ENCODE measurements at places on chromosomes 5 and 9. TPM values are rescaled to one million over a fixed set of nuclear protein-coding genes. Genes with fewer than 3 reads are reported as not detected.

- no peak for DNase-seq
Measured at GRCh38 chr5:118095115-118095514, 893.2 kb downstream of the DTWD2 start.

DNA sequence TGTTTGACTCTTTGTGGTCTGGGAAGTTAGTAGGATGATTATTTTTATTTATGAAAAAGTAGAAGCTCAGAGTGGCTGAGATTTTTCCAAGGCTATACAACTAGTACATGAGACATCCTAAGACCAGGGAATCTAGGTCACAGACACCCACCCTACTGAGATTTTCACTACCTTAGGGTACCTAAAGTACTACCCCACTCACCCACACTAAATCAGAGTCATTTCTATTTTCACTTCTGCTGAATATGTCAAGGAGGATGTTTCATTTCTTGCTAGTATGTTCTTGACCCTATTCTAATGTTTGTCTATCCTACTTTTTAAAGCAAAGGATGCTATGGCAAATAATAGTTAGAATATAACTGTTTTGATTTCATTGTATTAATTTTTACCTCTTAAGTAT lies 206.0 kb downstream of the ATP10B start:
- DNase-seq, result no peak

DNA sequence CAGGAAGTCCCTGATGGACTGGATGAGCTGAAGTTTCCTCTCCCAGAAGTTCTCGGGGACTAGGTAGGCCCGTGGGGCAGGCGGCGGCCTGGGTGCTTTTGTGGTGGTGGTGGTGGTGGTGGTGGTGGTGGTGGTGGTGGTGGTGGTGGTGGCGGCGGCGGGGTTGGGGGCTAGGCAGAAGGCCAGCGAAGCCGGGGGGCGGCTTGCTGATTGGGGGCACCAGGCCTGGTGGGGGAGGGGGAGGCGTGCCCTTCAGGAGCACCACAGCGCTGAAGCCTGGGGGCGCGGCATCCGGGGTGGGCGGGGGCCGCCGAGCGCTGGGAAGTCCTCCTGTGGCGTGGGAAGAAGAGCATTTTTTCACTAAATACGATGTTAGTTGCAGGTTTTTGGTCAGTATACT lies 26.9 kb downstream of the SPATA31C1 start:
- DNase-seq, result no peak

DNA sequence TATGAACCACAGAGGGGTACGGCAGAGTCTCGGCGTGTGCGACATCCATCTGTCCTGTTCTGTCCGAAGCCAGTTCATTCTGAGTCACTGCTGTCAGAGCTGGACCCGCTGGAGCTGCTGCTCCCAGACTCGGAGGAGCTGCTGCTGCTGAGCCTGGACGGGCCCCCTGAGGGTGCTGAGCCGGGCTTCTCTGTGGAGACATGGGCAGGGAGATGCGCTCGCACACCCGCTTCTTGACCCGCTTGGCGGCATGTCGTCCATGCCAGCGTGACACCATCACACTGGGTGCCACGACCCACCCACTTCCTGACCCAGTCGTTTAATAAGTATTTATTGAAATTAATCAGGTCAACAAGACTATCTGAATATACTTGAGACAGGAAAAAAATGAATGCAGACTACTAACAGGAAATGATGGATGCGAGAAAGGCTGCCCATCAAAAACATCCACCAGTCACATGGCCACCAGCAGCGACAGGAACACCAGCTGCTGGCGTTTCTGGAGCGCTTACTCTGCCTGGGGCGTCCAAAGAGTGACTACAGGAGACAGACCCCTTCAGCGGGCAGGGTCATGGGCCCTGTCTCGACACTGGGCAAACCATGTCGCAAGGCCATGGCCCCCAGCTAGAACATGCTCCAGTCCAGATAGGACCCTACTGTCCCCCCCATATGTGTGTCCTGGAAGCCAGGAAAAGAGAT lies 8.4 kb downstream of the BRD3OS start:
- no peak for DNase-seq

DNA sequence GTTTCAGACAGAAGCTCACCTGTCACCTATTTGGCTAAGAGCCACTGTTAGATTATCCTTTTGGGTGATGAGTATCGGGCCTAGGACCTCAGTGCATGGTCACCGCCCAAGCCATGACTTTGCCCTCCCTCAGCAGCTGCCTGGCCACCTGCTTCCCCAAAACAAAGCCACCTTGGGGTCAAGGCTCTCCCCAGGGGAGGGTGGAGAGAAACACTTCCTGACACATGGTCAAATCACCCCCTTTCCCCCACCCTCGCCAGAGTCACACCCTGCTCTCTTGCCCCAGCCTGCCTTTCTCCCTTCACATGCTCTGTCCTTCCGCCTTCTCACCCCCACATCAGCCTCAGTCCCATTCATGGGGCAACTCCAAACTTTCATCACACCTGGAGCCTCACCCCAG lies 1.7 kb upstream of the HBEGF start:
- DNase-seq, result peak; percentile 53

- DNase-seq, result peak; percentile 38
Measured at GRCh38 chr9:114426046-114426948, 38.5 kb upstream of the AKNA start.

DNA sequence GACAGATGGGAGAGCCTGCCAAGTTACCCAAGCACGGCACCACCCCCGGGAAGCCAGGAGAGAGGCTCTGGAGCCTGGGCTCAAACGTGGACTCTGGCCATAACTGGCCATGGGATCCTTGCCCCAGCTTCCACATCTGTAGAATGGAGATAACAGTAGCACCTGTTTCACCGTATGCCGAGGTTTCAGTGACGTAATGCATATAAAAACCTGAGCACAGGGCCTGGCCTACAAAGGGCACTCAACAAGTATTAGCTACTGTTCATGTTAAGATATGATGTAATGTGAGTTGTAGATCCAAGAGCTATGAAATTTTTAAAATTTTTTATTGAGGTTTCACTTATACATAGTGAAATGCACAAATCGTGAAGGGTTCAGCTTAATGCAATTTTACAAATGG lies 82.2 kb upstream of the BARHL1 start:
- no peak for DNase-seq

GRCh38 chr5:44821164-44821563 lies 12.4 kb downstream of the MRPS30 start:
- no peak for DNase-seq

DNA sequence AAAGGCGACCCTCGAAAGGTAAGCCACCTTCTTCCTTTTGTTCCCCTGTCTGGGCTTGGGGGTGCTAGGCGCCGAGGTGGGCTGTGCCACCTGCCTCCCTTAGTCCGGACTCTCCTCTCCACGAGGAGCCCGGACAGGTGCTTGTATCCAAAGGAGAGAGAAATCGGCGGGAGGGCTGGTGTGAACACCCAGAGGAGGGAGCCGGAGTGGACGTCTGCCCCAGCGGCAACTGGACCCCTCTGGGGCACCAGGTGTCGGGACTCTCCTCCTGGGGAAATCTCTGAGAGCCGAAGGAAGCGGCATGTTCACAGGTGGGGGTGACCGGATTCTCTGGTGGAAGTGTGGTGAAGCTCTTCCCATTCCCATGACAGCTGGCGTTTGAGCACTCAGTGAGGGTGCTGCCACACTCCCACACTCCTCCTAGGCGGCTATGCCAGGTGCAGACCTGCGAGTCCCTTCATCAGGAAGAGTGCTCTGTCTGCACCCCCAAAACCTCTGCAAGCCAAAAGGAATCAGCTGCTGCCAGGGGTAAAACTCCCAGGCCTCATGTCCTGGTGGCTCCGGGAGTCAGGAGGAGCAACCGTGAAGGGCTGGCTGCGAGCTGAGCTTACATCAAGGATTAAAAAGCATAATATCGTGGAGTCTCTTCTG lies 921 bp downstream of the KCNIP1 start:
- DNase-seq, result no peak

- no peak for DNase-seq
Measured at GRCh38 chr5:127849891-127850290, 146.7 kb downstream of the CCDC192 start.

GRCh38 chr9:84829471-84829870 lies 159.9 kb downstream of the NTRK2 start:
- no peak for DNase-seq

- no peak for DNase-seq
Measured at GRCh38 chr9:104586496-104587180, 12.6 kb downstream of the OR13C5 start.

- no peak for DNase-seq
Measured at GRCh38 chr9:90775657-90776056, 26.0 kb upstream of the SYK start.

DNA sequence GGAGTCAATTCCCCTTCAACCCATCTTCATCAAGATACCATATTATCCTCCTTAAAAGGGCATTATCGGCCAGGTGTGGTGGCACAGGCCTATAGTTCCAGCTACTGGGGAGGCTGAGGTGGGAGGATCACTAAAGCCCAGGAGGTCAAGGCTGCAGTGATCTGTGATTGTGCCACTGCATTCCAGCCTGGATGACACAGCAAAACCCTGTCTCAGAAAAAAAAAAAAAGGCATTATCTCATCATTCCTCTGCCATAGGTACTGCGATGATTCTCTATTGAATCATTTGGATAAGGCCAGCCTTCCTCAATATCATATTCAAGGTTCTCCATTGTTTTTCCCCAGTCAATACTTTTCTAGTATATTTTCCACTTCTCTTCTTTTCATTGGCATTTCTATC lies 39.2 kb upstream of the RAB3C start:
- DNase-seq, result no peak

GRCh38 chr5:9655641-9656040 lies 25.5 kb upstream of the TAS2R1 start:
- no peak for DNase-seq

- DNase-seq, result no peak
Measured at GRCh38 chr9:11142965-11143738, 530.4 kb upstream of the PTPRD start.

GRCh38 chr5:151800532-151800931 lies 28.8 kb downstream of the G3BP1 start:
- DNase-seq, result no peak

- DNase-seq, result no peak
Measured at GRCh38 chr5:113375480-113376060, 59.2 kb downstream of the TSSK1B start.

- DNase-seq, result no peak
Measured at GRCh38 chr5:161105525-161105924, 253.5 kb upstream of the ATP10B start.

GRCh38 chr5:121525706-121526105 lies 326.0 kb upstream of the FTMT start:
- no peak for DNase-seq

DNA sequence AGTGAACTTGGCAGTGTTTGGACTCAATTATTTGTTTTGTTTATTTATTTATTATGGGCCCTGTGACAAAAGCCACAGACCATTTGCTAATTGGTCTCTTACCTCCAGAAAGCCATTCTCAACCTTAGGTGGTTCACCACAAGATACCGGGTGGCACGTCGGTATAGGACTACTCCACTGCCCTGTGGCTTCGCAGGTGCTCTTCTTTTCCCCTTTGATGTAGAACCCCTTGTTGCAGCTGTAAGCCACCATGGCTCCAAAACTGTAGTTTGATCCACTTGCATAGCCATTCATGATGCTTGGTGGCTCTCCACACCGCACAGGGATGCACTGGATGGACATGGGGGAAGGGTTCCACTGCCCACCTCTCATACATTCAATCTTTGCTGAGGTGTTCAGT lies 73.3 kb upstream of the TXNDC8 start:
- DNase-seq, result no peak

- no peak for DNase-seq
Measured at GRCh38 chr9:28270156-28270555, 696.9 kb upstream of the C9orf72 start.

DNA sequence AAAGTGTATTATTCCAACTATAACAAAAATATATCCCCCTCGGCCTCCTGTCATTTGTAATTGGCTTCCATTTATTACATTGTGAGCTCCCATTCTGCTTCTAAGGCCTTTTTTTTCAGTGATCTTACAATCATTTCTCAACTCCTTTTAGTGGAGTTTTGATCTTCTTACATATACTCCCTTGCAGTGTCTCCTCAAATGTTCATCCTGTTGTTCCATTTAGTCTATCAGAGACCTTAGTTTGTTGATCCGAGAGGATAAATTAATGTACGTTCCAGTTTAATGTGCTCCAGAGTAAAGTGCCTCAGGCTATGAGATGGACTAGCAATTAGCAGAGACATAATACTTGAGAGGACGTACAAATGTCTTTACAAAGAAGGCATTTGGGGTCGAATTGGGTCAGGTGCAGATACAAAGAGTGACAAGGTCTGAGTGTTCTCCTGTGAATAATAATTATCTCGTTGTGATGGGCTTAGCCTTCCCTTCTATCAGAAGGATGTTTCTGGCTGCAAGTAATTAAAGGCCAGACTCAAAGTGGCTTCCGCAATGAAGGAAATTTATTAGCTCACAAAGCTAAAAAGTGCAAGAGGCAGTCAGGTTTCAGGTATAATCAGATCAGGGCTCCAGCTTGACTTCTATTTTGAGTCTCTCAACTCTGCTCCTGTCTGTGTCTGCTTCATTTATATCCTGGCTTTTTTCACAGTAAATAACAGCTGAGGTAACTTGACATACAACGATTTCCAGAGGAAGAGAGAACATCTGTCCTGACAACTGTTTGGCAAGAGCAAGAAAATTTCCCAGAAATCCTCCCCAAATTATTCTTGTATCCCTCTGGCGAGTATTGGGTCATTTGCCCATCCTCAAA lies 30.1 kb downstream of the ARRDC3 start:
- DNase-seq, result no peak

- no peak for DNase-seq
Measured at GRCh38 chr9:77927265-77927664, 104.3 kb downstream of the GNAQ start.

DNA sequence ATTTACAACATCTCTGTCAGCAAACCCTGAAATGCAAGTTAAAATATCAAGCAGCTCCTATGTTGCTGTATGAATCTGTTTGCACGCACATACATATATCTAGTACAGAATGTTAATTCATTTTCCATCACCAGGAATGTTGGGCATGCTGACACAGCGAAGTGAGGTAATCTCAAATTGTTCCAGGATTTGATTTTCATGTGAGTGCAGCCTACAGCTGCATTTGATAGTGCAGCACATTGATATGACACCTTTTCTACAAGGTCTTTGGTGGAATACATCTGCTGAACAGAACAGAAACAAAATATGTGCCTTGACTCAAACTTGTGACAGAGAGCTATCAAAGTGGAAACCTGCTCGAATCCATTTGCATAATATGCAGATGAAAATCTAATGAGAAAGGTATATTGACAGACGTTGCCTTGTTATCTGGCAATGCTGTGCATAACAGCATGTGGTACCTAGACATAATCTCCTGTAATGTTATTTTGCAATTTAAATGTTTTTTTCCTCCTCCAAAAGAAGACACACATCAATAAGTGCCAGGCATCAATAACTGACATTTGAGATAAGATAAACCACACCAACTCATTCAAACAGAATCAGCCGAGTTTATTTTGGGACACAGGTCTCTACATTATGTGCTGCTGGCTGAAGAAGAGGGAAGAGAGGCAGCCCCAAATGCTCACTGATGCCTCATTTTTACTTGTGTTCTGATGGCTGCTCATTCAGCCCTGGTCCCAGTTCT lies 512.2 kb downstream of the ZNF608 start:
- DNase-seq, result no peak

- DNase-seq, result no peak
Measured at GRCh38 chr9:68883224-68883623, 130.7 kb downstream of the PRKACG start.

The STK32A gene
- total RNA-seq, result 0.92 TPM

The TXN gene
- total RNA-seq, result 60.0 TPM

The BAG1 gene
- total RNA-seq, result 150 TPM

The PCDHAC2 gene
- total RNA-seq, result 0.67 TPM

The AGXT2 gene
- not detected for total RNA-seq

The IL6ST gene
- 131 TPM for total RNA-seq

The STPG3 gene
- not detected for total RNA-seq

The TAF7 gene
- 116 TPM for total RNA-seq

The DNAH5 gene
- total RNA-seq, result 0.35 TPM

The FOXD4L6 gene
- total RNA-seq, result not detected

The PCDHGA3 gene
- total RNA-seq, result 22.9 TPM

The IFNA2 gene
- not detected for total RNA-seq

The CYLC2 gene
- total RNA-seq, result not detected

Data from cardiac septum (tissue), 1 donor.